ENCODE measurements at places on chromosomes 5 and 9.

DNA sequence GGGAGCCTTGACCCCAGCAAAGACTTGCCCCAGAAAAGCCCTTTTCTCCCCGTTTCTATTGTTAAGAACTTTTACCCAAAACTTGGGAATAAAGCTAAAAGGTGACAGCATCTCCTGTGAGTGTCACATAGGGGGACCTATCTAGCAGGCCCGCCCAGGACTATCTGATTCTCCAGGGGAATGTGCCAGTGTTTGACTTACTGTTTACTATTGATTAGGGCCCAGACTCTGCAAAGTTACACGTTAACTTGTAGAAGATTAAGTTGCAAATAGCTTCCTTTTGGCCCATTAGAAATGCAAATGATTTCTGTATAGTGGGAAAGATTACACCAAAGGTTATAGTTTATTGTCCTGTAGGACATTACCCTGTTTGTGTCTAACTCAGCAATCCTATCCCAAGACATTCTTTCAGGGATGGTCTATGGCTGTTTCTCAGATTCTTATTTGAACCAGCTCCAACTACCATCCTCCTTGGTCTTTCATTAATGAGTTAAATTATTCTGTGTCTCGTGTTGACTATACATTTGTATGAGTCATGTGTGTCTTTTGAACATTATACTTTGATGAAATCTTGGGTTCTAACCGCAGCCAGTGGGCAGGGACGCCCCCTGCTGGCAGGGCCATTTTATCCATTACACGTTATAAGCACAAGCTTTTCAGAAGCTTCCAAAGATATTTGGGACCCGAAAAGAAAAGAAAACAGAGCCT, 60.7 kb downstream of the HRH2 start:
- peak; percentile 28 for DNase-seq

- DNase-seq = no peak
Measured at GRCh38 chr9:134495881-134496412, 145.7 kb upstream of the COL5A1 start.

DNA sequence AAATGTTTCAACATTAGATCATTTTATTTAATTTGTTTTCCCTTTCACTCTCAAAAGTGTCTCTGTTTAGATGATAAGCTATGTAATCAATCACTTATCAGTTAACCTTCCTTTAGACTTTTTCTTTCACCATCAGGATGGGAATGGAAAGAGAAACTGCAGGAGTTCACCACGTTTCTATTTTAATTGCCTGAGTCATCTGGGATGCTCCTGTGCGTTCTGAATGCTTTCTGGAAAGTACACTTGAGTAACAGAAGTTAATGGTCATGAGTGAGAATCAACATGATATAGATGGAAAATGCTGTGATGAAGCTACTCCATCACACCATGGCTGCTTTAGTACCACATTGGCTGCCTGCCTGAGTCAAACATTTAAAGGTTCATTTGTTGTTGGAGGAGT, 783.3 kb upstream of the CDH9 start:
- DNase-seq = no peak

DNA sequence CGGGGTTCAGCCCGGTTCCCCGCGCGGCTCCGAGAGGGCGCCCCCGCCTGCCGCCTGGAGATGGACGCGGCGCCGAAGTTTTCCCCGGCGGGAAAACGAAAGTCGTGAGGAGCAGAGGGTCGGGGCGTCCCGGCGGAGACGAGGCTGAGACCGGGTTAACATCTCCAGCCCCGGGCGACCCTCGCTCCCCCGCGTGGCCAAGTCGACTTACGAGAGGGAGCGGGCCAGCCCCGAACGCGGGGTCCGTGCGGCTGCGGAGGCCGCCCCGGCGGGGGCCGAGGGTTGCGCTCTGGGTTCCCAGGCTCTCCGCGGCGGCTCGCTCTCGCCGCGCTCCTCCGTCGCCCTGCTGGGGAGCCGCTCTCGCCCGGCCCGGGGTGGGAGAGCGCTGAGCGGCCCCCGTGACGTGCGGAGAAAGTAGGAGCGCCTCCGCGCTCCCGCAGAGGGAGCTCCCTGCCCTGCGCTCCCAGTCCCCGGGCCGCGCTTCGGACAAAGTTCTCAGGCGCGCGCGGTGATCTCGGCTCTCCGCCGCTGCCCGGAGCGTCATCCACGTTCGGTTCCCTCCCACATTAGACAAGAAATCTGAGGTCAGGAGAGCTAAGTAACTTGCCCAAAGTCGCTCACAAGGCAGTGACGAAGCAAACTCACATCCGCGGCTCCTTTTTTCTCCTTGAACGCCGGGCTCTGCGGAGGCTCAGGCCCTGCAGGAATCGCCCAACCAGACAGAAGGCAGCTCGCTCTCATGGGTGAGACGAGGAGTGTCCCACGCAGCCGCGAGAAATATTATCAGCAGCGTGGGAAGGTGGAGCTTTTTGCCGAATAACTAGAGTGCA, 1.2 kb upstream of the GCNT4 start:
- no peak for DNase-seq

DNA sequence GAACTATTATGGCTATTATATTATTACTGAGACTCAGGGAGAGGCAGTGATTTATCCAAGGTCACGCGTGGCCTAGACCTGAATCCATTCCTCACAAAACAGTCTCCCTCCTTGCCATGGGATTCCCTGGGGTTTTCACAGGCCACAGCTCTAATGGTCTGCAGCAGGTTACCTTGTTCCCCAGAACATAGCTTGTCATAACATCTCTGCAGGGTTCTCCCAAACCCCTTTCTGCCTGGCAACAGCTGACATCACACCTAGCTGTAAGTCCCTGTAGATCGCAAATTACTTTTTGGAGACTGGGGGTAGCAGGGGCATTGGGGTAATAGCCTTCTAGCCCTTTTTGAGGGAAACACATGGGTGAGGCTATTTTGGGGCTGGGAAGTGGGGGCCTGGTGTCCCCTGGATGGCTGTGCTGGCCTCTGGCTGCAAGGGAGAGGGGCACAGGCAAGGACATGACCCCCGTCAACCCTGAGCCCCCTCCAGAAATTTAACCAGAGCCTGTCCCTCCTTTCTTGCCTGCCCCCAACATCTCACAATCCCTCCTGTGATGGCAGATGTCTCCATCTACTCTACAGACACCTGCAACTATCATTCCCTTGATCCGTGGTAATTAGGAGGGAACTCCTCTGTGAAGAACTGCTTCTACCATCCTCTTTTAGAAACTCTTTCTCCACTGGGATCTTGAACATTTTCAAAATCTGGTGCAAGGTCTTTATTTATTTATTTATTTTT, 1.3 kb downstream of the CD74 start:
- DNase-seq = no peak

- DNase-seq = no peak
Measured at GRCh38 chr5:10432059-10433008, 9.3 kb upstream of the ROPN1L start.

- DNase-seq = no peak
Measured at GRCh38 chr5:150700246-150700593, 642 bp downstream of the RBM22 start.

- no peak for DNase-seq
Measured at GRCh38 chr9:71127301-71127700, 5.9 kb upstream of the TRPM3 start.

GRCh38 chr5:137292461-137293027, 206.6 kb downstream of the SPOCK1 start:
- DNase-seq = no peak

- no peak for DNase-seq
Measured at GRCh38 chr9:114614373-114614772, 3.3 kb downstream of the TMEM268 start.

GRCh38 chr5:122707796-122708195, 67.1 kb upstream of the SNX2 start:
- no peak for DNase-seq

DNA sequence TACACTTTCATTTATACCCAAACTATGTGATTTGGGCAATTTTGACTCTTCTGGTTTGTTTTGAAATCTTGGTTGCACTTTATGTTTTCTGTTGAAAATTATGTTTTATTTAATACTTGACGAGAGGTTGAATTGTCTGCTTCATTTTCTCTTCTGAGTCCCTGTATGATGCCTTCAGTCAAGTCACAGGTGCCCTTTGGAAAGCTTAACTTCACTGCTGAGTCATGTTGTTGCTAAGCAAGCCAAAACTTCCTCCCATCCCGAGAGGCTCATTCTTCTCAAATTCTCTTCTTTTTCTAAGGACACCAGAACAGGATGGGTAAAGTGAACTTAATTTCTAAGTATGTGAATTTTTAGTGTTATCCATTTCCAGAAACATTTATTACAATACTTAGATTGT, 455.3 kb upstream of the PTGER4 start:
- no peak for DNase-seq

DNA sequence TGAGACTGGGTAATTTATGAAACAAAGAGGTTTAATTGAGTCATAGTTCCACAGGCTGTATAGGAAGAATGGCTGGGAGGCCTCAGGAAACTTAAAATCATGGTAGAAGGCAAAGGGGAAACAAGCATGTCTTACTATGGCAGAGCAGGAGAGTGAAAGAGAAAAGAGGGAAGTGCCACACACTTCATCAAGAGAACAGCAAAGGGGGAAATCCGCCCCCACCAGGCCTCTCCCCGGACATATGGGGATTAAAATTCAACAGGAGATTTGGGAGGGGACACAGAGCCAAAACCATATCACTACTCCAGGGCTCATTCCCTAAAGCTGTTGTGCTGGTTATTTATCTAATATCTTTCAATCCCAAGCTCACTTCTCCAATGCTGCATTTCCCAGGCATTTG, 50.2 kb upstream of the NR3C1 start:
- no peak for DNase-seq

DNA sequence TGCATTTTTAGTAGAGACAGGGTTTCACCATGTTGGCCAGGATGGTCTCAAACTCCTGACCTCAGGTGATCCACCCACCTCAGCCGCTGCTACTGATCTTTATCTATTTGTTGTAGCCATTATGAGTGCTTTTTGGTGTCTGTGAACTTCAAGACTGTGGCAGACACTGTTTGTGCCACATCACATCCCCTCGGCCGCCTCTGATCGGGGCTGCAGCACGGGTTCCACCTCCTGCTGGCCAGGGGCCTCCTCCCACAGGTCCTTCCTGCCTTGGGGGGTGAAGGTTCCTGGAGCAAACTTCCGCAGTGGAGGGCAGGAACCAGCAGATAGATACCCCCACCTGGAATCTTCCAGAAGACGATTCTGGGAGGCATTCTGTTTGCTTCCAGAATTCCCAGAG, 98.5 kb downstream of the C9orf50 start:
- DNase-seq = no peak

DNA sequence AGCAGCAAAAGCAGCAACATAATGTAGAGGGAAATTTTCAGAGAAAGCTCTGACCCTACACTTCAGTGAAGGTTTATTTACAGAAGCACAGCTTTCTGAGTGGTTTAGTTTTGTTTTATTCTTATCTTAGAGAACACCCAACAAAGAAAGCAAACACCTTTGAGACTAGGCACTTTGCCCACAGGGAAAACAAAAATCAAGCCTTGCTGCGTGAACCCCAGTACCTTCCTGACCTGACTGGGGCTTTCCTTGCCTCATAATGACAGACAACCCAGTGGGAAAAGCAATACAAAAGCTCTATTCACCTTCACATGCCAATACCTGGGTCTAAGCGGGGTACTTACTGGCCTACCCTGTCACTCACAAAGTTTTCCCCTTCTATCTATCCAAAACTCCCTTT, 189.8 kb downstream of the HINT1 start:
- no peak for DNase-seq

GRCh38 chr9:96510258-96510657, 60.3 kb downstream of the HABP4 start:
- DNase-seq = no peak

DNA sequence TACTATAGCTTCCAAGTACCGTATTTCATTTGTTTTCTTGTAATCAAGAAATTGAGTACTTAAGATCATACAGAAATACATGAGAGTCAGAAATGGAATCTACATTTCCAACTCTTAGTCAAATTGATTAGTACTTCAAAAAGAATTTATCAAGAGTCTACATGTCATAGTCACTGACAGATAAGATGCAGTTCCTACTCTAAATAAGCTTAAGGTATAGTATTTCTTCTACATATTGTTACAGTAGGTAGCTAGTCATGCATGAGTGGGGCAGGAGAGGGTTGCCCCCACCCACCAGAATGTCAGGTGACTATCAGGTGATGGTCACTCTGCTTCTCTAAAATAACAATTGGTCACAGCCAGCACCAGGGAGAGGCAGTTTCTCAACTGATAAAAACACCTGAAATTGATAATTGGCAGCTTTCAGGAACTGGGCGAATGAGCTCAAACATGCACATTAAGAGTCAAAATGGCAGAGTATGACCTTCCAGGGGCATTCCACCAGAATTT, 2.9 kb downstream of the BAAT start:
- no peak for DNase-seq

- DNase-seq = no peak
Measured at GRCh38 chr9:76688471-76689238, 75.6 kb upstream of the PCA3 start.

GRCh38 chr5:40150896-40151295, 528.8 kb upstream of the PTGER4 start:
- DNase-seq = no peak

DNA sequence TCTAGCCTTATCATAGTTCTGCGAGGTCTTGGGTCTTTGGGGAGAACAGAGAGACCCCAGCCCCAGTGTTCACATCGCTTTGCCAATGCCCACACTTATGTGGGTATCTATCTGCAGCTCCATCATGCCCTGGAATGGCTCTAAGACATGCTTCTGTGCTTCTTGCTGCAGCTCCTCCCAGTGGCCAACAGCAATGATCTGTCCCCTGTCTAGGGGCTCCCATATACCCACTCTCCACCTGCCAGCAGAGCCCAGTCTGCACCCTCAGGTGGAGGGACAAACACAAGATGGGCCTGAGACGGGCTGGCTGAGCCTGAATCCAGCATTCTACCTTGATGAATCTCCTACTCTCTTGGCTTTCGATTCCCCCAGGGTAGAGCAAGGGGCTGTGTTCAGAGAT, 14.6 kb upstream of the DAP start:
- no peak for DNase-seq

DNA sequence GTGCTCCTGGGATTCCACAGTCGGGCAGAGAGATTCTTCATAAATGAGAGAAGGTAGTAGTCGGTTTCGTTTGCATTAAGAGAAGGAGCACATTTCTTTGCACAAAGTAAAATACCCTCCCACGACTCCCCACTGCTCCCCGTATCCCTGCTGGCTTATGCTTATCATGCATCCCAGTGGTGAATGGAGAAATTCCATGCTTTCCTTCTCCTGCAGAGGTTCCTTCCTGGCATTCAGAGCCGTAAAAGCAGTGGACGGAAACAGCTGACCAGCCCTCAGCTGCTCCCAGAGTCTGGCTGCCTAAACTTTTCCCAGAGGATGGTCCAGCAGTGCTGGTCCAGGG, 93.1 kb downstream of the C9orf152 start:
- DNase-seq = no peak
